AG08396 (cell line): ENCODE measurements at places on chromosomes 3 and 15.

GRCh38 chr3:34207002-34207401 lies 408.6 kb downstream of the PDCD6IP start:
- no peak for DNase-seq

- no peak for DNase-seq
These were observed 226.2 kb upstream of the IGF1R start for GRCh38 chr15:98422130-98422478.

- no peak for DNase-seq
These were observed 118.9 kb downstream of the RFTN1 start for GRCh38 chr3:16394639-16395038.

GRCh38 chr15:31867536-31868442 lies 162.5 kb upstream of the CHRNA7 start:
- DNase-seq, result peak; percentile 59

DNA sequence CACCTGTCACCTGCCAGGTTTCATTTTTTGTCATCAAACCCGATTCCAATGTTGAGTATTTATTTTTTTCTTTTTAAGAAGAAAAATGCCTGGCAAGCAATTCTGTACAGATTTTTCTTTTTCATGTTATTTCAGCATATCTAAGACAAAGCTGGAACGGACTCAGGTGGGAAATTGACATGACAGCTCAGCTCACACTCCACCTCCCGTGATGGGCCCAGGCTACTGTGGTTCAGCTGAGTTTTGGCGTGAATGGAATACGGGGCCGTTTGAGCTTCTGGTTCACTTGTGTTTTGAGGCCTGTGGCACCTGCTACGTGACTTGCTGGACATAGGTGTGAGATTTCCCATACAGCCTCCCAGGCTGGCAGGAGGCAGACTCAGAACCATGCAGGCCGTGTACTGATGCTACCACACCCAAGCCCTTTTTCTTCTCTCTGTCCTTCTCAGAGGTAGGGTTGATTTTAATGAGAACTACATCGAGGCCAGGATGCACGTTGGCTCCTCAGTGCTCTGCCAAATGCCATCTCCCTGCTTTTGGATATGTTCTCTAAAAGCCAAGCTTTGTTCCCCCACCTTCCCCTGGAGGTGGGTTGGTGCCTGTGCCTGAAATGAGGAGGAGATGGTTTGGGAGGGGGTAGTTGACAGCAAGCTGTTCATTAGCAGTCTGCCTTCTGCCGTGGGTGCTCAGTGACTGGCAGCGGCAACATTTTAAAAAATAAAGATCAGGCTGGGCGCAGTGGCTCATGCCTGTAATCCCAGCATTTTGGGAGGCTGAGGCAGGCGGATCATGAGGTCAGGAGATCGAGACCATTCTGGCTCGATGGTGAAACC lies 48.7 kb downstream of the TRAK1 start:
- DNase-seq, result no peak

DNA sequence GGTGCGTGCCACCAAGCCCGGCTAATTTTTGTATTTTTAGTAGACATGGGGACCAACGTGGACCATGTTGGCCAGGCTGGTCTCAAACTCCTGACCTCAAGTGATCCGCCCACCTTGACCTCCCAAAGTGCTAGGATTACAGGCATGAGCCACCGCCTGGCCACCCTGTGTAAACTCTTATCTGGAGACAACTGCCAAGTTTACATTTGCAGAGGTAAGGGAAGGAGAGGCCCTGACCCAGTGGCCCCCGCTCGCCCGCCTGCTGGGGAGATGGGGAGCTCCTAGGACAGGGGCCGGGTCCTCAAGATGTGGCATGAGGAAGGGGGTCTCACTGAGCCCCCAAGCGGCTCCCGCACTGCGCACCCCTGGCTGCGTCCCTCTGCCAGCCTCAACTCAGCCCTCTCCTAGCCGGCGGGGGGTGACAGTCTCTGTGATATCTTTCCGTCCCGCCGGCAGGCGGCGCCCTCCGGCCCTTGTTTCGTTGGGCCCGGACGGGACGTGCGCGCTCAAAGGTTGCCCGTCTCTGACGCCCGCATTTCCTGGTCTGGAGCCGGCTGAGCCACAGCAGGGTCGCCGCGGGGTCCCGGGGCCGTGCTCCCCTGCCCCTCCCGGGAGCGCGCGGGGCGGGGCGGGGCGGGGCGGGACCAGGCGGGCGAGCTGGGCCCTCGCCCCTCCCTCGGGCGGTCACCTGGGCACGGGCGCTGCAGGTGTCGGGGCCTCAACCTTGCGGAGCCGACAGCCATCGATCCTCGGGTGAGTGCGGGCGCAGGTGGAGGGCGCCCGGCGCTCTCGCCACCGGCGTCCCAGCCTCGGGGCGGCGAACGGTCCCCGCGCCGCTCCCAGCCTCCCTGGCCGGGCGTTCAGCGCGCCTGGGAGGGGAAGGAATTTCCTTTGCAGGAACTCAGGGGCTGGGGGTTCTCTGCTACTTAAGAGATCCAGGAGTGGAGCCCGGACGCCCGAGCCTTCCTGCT lies at the start of gene GPR160:
Gene GPR160, plus strand, starts transcription at position 533 of the 971 bp plus-strand sequence. CDS start 45,978 bp downstream, outside the sequence.
- DNase-seq, result peak; percentile 61

GRCh38 chr3:126433496-126434263 lies 39.0 kb downstream of the CFAP100 start:
- DNase-seq, result no peak

GRCh38 chr15:81277851-81278250 lies 46.1 kb downstream of the STARD5 start:
- DNase-seq, result no peak

DNA sequence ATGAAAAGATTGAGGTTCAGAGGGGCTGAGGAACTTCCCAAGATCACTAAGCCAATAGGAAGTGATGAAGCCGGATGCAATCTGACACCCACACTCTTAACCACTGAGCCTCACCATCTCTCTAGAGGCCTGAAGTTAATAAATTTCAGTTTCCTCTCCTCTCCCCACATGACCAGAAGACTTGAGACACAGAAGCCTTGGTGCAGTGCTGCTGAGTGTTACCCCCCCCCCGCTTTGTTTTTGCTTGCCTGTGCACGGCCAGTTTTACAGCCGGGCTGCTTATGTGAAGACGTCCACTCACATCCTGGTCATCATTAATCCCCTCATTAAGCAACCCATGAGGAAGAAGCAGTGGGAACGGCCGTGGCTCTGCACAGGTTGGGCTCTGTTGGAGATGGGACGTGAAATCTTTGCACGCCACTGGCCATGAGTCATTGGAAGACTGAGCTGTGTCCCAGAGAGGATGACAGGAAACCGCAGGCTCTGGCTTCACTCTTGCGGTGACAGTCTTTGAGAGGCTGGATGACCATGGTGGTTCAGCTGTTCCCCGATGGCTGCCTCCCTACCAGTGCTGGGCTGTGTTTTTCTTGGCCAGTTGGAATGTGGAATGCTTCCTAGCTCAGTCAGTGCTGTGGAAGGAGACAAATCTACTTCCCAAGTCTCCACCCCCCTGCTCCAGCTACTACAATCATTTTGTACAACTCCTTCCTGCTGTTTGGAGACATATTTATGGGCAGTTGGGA lies 232.6 kb upstream of the LRTM1 start:
- peak; percentile 76 for DNase-seq

- DNase-seq, result no peak
These were observed 412.0 kb upstream of the NR2F2 start for GRCh38 chr15:95918525-95918924.

DNA sequence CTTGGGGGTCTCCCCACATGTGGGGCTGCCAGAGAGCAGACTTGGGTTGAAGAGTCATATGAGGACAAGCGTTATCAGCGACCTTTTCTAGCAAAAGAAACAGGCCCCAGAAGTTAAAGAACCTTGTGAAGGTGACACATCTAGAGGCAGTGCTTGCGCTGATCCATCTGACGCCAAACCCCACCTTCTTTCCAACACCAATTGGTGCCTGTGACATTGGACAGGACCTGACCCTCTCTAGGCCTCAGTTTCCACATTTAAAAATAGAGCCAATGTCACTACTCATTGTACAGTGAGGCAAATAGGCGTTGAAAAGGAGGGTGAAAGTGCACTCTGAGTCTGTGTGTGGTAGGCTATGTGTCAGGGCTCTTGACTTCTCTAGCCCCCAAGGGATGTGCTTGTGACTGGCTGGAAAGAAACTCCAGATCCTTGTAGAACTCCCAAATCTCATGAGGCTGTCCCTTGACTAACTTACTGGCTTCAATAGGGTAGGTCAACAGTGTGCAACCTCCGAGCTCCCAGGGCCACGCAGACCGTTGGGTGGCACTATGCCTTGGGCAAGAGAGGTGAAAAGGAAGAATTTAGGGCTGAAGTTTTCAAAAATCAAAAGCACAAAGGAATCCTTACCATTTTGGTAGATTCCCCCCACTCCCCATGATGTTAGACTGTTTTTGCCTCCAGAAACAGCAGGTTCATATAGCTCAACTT lies 666 bp upstream of the FAM219B start:
- DNase-seq, result no peak

GRCh38 chr3:129662191-129662608 lies 55.7 kb upstream of the PLXND1 start:
- no peak for DNase-seq

DNA sequence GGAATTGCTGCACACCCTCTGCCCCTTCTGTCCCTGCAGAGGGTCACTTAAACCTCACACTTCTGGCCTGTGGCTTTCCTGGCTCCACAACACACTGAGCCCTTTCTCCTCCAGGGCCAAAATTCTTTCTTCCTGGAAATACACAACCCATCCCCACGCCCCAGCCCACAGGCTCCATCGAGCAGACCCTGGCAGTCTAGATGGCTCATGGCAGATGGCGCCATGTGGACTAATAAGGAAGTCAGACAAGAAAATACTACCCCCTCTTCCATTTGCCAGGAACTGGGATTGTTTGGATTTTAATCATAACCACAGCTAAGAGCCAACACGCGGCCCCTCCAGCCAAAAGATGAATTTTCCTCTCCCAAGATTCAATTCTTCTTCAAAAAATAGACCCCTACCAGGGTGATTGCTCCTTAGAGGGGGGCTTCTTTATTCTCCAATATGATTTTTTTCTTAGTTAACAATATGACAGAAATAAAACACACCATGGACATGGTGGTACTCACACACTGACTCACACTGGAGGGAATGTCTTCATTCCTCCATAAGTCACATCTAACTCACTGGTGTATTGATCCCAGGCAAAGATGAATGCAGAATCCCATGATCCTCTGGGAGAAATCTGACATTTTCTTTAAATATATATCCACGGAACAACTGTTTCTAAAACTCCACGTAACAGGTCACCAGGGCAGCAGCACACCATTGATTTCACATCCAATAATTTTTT lies 111.5 kb downstream of the NTRK3 start:
- DNase-seq, result no peak

- DNase-seq, result no peak
These were observed 23.5 kb downstream of the EXOG start for GRCh38 chr3:38519651-38520050.

- DNase-seq, result no peak
These were observed 72.6 kb downstream of the SAMMSON start for GRCh38 chr3:70072180-70072579.

- DNase-seq, result no peak
These were observed 473.6 kb upstream of the CBLB start for GRCh38 chr3:106342386-106342785.

GRCh38 chr3:168997488-168997887 lies 666.0 kb downstream of the MECOM start:
- DNase-seq, result no peak

GRCh38 chr3:173301647-173302046 lies 95.9 kb upstream of the NLGN1 start:
- no peak for DNase-seq
